ENCODE measurements at places on chromosomes 1 and 21. TPM values are rescaled to one million over a fixed set of nuclear protein-coding genes. Genes with fewer than 3 reads are reported as not detected.
A peak's percentile ranks its signal among the peaks of the same experiment; 100 is the strongest.

The CD53 gene
- 2.7 TPM for total RNA-seq

The CA6 gene
- 0.48 TPM for total RNA-seq

The LRRC53 gene
- 0.39 TPM for total RNA-seq

The CAMK2N1 gene
- total RNA-seq, result 2.9 TPM

DNA sequence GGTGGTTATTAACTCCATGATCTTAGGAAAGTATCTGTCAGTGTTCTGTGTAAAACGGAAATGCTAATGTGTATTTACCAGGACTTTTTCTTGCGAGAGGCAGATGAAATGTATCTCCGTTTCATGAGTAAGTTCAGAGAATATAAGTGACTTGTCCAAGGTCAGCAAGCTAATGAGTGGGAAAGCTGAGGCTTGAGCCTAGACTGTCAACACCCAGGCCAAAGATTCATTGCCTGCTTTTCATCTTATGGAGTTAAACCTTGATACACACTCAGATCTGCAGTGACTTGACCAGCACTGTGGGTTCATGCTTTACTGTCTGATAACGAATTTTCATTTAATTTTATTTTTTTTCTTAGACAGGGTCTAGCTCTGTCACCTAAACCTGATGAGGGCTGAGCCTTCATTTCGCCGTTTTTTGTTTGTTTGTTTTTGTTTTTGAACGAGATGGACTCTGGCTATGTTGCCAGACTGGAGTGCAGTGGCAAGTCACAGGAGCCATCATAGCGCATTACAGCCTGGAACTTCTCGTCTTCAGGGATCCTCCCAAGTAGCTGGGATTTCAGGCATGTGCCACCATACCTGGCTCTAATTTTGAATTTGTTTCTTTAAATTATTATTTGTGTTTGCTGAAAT, 918 bp upstream of the JTB start:
- ATAC-seq, result no peak

DNA sequence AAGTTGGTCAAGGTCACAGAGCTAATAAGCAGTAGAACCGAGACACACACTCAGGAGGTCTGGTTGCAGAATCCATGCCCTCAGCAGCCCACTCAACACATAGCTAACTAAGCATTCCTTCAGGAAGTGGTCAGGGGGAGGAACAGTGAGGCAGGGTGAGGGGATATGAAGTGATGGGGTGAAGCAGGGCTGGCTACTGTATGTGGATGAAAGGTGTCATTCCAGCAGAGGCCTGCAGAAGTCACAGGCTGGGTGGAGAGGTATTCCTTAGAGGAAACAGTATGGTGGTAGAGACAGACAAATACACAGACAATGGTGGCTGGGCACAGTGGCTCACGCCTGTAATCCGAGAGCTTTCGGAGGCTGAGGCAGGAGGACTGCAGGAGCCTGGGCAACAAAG, 14.1 kb downstream of the TMCO4 start:
- ATAC-seq, result no peak

- no peak for ATAC-seq
Observed at GRCh38 chr1:111648806-111649205, 29.2 kb downstream of the RAP1A start.

- ATAC-seq, result no peak
Observed at GRCh38 chr1:209646558-209646957, 5.7 kb downstream of the LAMB3 start.

- ATAC-seq, result no peak
Observed at GRCh38 chr1:56185493-56185892, 393.9 kb downstream of the PLPP3 start.

DNA sequence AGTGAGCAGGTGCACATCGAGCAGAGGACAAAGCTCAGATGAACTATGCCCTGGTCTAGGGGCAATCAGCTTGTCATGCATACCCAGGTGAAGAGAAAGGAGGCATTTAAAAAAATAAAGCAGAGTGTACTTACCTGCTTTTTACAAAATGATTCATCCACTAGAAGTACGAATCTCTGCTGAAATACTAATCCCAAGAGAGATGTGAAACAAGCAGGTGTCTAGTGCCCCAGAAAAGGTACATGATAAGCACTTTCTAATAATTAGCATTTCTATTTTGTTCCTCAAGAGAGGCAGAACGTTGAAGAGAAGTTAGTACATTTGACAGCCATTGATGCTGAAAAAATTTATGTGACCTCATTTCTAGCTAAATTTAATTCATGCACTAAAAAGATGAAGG, 31.1 kb downstream of the CHODL start:
- ATAC-seq, result no peak

- ATAC-seq, result peak; percentile 58
Observed at GRCh38 chr1:11350265-11350664, 77.3 kb downstream of the UBIAD1 start.
